ENCODE measurements at places on chromosomes 3 and 15.

- DNase-seq, result no peak
Observed at GRCh38 chr3:66106788-66107187, 68.1 kb upstream of the MAGI1 start.

- DNase-seq, result no peak
Observed at GRCh38 chr3:70053293-70053692, 53.8 kb downstream of the SAMMSON start.

DNA sequence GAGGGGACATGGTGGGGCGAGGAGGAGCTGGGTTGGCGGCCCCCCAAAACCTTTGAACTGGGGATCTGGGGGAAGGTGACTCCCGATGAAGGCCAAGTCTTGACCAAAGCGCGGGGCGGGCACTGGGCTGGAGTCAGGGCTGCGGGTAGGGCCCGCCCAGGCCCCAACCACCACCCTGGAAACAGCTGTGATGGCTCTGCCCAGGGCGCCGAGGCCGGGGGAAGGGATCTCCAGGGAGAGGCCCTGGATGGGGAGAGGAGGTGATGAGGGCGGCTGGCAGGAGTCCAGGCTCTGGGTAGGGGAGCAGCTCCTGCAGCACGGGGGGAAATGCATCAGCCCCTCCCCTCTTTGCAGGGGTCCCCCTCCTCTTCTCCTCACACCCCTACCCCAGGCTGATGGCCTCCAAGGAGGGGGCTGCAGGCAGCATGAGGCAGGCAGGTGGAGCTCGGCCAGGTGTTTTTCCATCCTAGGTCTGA, 5.9 kb upstream of the C15orf39 start:
- DNase-seq, result no peak

GRCh38 chr15:57769266-57769665, 62.8 kb downstream of the POLR2M start:
- DNase-seq, result no peak

DNA sequence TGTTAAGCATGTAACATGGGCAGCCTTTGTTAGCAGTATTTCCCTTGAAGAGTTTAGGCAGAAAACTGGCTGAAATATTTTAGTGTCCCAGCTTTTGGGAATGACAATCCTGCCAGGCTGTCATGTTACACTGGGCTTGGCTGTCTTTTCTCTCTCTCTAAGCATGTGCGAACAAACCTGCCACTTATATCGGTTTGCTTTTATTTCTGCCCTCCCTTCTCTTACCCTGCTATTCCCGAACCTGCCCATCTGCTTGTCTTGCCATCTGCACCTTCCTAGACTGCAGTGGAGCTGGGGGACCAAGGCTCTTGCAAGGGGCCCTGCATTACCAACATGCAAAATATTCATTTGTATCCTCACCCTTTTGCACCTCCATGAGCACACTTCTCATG, 339.6 kb downstream of the EPHB1 start:
- DNase-seq, result no peak

- DNase-seq, result no peak
Observed at GRCh38 chr3:97872525-97873042, 50.8 kb downstream of the CRYBG3 start.

DNA sequence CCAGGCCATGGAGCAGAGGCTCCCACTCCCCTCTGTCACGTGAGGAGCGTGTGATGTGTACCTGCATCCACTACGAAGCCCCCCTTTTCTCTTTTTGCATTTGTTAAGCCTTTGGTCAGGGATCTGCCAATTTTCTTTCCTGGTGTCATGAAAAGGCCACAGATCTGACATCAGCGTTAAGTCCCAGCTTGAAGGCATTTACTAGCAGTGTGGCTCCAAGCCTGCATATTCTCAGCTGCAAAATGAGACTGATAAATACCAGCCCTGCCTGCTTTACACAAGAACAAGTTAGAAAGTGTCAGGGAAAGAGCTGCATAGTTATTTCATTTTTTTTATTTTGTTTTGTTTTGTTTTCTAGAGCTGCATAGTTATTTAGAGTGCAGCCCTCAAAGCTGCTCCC, 2.3 kb upstream of the ANKRD63 start:
- DNase-seq, result no peak

GRCh38 chr15:94864600-94864999, 633.2 kb downstream of the MCTP2 start:
- DNase-seq, result no peak

GRCh38 chr3:185024406-185024805, 128.5 kb downstream of the C3orf70 start:
- DNase-seq, result no peak

DNA sequence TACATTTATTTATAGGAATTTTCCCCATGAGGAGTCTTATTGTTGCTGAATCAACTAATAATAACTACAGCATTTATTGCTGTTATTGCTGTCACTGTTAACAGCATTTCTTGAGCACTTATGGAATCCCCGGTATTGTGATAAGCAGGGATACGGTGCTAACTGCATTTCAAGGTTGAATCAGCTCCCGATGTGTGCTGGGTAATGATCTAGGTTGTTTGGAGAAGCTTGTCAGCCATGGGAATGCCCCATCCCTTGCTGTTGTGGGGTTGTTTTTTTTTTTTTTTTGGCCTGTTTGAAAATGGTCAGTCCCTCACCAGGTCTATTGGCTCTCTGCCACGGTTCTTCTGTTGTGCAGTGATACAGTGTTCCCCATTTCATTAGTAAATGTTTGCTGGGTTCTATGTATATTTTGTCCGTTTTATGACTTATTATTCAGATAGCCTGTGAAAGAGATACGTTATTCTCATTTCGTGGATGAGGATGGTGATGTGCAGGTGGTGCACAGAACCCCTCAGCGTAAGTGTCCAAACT, 48.5 kb downstream of the MED12L start:
- DNase-seq, result no peak

DNA sequence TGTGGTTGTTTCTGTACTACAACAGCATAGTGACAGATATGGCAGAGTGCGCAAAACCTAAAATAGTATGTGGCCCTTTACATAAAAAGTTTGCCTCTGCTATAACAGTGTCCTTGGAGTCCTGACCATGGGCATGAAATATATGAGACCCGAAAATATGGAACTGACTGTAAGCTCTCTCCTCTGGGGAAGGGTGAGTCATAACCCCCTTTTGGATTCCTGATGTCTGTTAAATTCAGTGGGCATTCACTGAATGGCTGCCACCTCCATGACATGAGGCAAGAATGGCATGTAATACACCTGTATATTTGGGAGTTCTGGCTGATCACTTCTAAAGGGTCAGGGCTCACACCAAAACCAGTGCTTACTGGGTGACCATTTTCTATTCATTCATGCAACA, 6.1 kb downstream of the TBC1D2B start:
- DNase-seq, result no peak

- DNase-seq, result no peak
Observed at GRCh38 chr3:186668426-186668825, 2.6 kb downstream of the HRG start.

DNA sequence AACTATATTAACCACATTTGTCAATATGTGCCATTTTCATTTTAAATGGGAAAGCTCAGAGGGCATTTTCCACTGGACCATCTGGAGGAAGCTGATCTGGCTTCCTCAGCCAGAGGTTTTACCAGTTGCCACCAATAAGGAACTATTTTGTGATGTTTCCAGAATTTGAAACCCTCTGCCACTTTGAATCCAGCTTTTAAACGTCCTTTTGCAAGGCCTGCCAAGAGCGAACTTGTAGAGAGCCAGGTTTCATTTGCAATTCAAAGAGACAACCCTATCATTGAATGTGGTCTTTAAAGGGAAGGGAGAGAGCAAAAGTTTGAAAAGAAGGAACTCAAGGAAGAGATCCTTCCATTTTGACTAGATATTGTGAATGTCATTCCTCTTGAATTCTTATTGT, 123.3 kb upstream of the CHL1 start:
- no peak for DNase-seq

DNA sequence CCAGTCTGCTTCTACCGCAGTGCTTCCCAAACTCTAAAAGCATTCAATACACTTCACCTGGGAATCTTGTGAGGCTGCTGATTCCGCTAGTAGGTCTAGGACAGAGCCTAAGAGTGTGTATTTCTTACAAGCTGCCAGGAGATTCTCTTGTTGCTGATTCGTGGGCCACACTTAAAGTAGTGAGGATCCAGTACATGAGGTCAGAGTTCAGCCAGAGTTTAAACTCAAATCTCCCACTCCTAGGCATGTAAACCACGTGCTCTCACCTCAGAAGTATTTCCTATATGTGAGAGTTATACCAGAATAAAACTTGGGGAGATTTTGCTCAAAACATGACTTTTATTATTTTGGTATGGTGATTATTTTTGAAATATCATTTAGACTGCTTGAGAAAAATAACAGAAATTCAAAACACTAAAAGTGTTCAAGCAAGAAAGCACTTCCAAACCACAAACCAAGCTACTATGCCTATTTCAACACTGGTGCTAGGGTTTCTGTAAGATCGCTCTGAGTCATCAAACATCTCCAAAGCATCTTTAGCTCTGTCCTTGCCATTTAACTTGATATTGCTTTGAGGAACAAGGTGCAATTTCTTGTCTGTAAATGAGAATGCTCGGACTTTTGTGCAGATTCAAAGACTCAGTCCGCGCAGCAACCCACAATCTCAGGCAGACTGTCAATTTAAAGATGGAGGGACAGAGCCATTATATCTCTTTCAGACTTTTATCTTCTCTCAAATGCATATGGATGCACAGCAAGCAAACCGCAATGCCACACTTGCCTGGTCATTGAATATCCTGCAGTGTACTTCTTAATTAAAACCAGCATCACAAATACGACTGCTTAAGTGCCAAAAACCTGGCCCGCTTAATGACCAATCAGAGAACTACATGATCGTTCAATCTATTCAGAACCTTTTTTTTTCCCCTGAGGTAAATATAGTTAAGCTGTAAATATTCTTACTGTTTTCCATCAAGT, 59.8 kb downstream of the AGTR1 start:
- no peak for DNase-seq

DNA sequence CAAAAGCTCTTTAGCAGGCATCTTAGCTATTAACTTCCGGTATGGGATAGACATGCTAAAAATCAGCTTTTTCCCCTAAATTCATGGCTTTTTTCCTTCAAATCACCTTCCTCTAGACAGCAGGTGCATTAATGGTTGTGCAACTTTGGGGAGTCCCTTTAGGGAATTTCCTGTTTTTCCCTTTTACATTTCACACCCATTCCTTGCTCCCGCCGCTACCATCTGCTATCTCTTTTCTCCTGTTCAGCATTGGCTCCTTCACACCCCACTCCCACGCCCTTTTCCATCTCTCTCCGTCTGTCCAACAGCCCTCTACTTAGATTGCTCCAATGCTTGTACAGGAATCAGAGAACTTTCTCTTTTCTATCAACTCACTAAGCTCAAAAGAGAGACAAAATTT, 43.4 kb downstream of the FEZF2 start:
- no peak for DNase-seq

DNA sequence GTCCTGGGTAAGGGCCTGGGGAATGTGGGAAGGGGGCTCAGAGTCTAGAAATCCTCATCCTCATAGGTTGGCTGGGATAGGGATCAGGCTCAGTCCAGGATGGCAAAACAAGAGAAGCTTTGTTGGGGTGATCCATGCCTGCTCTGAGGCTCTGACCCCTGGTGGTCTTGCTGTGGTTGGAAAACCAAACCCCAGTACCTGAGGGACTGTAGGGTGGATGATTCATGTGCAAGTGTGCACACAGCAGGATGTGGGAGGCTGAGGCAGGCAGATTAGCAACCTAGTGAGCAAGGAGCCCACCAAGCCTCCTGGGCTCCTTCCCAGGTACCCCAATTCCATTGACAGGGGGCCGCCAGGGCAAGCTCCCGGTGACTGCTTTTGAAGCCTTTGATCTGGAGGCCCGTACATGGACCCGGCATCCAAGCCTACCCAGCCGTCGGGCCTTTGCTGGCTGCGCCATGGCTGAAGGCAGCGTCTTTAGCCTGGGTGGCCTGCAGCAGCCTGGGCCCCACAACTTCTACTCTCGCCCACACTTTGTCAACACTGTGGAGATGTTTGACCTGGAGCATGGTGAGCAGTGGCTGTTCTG, 3.1 kb downstream of the KLHDC8B start:
- no peak for DNase-seq

- no peak for DNase-seq
Observed at GRCh38 chr15:101081900-101082299, 162.7 kb downstream of the LRRK1 start.

DNA sequence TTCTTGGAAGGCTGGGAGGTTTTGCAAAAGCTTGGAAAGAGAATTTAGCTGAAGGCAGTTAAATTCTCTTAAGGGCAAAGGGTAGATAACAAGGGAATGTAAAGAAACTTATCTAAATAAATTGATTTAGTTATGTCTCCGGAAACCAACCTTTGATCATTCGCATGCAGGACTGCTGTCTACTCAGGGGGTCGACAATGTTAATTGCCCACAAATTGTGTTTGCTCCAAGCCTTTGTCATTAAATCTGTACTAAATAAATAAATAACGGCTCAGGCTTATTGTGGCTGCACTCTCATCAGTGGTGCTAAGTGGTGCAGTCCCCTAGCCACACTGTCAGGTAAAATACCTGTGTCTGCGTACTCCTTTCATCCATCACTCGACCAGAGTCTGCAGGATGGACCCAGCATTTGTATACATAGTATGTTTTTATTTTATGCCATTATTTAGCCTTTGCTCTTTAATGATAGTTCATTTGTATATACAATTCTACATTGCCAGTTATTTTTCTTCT, 497.4 kb upstream of the RASGRP1 start:
- no peak for DNase-seq

- DNase-seq, result no peak
Observed at GRCh38 chr3:150006794-150007193, 36.1 kb upstream of the PFN2 start.

- no peak for DNase-seq
Observed at GRCh38 chr15:70491201-70491621, 272.1 kb downstream of the UACA start.

DNA sequence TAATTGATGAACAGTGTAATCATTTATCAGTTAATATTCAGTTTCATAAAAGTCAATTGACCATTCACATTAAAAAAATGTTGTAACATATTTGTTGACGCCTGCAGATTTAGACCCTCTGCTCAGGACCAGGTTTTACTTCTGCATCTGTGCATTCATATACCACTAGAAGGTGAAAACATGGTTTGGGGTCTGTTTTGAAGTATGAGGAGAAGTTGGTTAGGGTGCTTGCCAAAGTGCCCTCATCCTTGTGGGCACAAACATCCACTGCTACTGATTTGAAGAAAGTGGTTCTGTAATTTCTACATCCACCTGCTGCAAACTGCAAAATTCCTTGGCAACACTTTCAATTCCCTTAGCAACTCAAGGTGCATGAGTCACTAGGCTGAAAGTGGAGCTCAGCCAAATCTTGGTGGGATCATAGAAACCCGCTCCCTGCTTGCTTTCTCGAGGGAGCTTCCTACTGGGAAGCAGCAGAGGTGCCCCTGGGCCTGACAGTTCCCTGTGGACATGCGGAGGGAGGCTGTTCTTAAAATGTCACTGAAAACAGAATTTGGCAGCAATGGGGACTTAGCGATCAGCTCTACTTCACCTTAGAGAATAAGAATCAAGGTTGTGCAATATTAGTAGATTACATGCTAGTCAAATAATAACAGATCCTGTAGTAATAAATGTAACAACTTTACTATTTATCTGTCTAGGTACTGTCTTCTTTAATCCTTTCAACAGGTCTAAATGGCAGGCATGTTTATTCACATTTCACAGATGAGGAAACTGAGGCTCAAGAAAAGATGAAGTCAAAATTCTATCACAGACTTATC, 301.0 kb upstream of the TBL1XR1 start:
- DNase-seq, result no peak
